ENCODE measurements at places on chromosomes 6 and 20. TPM values are rescaled to one million over a fixed set of nuclear protein-coding genes. Genes with fewer than 3 reads are reported as not detected.
A peak's percentile ranks its signal among the peaks of the same experiment; 100 is the strongest.

DNA sequence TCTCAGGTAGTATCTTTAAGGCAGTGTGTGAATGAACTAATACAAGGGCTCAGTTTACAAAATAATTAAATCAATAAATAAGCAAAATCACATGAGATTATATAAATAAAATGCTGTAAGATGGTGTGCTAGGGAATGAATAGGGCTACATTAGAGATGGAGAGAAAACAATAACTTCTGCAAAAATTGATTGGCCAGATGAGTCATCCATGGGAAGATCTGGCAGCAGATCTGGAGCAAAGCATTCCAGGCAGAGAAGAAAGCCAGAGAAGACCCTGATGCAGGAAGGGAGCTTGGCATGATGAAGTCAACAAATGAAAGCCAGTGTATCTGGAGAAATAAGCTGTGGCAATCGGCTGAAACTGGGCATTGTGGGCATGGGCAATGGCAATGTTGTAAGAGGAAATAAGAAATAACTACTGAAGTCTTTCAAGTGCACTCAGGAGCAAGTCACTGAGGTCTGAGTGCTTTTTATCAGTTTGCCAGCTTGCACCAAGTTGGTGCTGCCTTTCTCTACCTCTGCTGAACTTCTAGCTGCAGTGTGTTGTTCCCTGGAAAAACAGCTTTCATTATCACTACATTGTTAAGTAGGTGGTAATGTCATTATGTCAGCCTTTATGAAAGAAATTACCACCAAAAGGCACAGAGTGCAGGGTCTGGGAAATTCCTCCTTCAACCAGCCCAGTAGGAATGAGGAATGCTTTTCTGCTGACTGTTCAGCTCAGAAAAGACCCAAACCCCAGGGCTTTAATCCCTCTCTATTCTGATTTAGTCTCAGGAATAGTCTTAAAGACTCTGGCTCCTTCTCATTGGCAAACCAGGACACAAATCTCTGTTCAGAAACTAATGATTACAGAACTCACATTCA is 231.6 kb downstream of the HTR1B start:
- no peak for DNase-seq

DNA sequence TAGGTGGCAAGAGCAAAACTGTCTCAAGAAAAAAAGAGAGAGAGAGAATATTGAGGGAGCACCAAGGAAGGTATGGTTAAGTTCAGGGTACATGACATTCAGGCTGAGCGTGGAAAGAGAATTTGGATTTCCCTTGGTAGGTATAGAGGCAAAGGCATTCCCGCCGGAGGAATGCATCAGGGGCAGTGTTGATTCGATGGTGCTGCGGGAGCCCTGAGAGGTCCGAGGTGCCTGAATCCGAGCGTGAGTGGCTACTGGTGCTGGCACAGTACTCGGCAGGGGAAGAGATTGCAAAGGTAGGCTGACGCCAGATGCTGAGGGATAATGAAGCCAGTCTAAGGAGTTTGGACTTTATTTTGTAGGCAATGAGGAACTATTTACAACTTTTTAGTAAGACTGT is 20.0 kb downstream of the BMP6 start:
- DNase-seq: no peak

DNA sequence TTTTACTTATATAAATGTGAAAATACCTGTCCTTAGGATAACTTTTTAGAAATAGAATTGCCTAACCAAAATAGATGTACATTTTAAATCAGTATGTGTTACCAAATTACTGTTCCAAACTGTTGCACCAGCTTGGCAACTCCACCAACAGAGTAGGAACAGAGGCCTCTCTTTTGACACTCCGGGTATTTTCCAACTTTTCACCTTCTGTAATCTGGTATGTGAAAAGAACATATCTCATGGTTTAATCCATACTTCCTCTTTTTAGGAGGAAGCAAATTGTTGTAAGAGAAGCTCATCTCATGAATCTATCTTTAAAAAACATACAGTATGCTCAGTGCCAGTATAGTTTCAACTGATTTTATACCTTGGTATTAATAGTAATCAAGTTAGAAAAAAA is 24.9 kb downstream of the RNF144B start:
- no peak for DNase-seq

DNA sequence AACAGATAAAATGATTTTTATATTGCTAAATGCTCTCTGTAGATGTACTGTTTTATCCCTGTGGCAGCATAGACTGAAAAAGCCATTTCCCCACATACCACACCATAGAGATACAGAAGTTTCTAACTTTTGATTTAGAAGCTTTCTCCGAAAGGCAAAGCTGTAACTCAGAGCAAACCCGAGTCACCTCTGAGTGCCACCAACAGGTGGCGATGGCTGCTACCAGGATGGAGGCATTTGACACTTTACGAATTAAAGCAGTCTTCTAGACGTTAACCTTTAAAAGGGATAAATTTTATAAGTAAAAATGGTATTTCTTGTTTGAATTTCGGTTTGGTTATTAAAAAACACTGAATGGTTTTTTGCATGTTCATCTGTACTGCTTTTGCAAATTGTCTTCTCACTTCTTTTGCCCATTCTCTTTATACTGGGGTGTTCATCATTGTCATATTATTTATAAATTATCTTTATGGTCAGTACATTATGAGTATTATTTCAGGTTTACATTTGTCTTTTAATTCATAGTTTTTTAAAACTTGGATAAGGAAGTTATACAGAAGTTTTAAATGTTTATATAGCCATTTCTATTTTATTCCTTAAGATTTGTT is 201.0 kb upstream of the CEP162 start:
- peak; percentile 75 for DNase-seq

DNA sequence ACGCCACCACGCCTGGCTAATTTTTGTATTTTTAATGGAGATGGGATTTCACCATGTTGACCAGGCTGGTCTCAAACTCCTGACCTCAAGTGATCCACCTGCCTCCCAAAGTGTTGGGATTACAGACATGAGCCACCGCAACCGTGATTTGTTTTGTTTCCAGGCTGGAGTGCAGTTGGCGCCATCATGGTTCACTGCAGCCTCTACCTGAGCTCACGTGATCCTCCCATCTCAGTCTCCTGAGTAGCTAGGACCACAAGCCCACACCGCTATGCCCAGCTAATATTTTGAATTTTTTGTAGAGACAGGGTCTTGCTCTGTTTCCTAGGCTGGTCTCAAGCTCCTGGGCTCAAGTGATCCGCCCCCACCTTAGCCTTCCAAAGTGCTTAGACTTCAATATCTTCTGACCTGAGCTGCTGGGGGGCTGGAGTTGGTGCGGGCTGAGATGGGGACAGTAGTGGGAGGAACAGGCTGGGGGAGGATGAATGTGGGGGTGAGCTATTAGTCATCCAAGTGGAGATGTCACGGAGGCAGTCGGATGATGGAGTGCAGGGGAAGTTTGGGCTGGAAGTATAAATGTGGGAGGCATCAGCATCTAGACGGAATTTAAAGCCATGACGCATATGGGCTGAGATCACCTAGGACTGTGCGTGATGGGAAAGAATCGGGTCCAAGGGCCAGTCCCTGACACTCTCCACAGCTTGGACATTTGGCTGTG is 23.1 kb upstream of the ZMYND8 start:
- no peak for DNase-seq

- no peak for DNase-seq
Observed at GRCh38 chr6:49513153-49513989, 13.6 kb downstream of the GLYATL3 start.

DNA sequence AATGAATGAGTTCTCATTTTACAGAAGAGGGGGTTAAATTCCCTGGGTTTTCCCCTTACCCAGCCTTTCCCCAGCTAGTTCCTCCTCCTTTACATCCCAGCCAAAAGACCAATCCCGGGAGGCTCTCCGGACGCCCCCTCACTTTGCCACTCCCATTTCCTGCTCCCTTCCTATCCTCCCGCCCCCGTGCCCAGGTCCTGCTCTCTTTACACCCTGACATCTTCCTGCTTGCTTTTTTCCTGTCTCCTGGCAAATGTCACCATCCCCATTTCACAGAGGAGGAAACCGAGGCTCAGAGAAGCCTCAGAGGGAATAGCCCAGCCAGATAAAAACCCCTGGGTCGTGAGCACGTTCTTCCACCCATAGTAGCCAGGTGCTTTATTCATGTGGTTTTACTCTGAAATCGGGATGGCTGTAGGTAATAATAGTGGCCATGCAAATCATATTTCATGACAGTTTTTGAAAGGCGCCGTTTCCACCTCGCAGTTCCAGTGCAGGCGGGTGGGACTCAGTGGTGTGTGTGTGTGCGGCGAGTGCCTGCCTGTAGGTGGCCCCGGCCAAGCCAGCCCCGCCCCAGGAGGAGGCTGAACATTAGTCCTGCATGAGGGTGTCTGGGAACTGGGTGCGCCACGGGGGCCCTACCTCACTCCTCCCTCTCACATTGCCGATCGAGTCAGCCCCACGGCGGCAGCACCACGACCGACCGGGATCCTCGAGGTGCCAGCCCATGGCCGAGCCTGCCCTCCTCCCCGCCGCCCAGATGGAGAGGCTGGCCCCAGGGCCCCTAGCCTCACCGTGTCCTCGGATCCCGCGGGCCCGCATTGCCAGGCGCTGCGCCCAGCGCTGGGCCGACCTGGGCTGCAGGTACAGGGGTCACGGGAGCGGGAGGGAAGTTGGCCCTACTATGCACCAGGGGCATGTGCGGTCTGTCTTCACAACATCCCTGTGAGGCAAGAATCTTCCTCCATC is at the start of gene ARHGAP40:
TSS of gene ARHGAP40 (plus strand) at position 594 of the 969 bp plus-strand sequence.
- DNase-seq: peak; percentile 48

Gene ULBP2
- 3.2 TPM for total RNA-seq

Gene DTD1
- 50.0 TPM for total RNA-seq

Data from HT-29 (cell line).